ENCODE measurements at places on chromosomes 5 and 9.

- no peak for DNase-seq
Observed at GRCh38 chr9:117097761-117098160, 317.1 kb downstream of the ASTN2 start.

GRCh38 chr9:128145536-128145935 is 3.7 kb upstream of the LCN2 start:
- DNase-seq, result no peak

DNA sequence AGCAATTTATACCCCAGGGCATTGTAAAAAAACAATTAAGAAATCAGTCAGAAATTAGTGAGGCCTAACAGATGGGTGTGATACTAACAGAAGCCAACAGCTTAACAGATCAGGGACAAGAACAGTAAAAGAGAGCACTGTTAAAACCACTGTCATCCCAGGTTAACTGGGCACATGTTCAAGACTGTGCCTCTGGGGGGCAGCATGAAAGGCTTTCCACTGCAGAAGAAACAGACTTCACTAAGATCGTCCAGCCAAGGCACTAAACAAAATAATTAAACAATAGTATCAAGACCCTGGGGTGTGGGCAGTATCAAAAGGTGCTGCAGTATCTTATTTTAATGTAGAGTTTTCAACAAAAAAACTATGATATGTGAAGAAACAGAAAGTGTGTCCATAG is 43.5 kb downstream of the FBN2 start:
- DNase-seq, result peak; percentile 30

GRCh38 chr9:7467186-7467585 is 332.4 kb downstream of the DMAC1 start:
- DNase-seq, result no peak

DNA sequence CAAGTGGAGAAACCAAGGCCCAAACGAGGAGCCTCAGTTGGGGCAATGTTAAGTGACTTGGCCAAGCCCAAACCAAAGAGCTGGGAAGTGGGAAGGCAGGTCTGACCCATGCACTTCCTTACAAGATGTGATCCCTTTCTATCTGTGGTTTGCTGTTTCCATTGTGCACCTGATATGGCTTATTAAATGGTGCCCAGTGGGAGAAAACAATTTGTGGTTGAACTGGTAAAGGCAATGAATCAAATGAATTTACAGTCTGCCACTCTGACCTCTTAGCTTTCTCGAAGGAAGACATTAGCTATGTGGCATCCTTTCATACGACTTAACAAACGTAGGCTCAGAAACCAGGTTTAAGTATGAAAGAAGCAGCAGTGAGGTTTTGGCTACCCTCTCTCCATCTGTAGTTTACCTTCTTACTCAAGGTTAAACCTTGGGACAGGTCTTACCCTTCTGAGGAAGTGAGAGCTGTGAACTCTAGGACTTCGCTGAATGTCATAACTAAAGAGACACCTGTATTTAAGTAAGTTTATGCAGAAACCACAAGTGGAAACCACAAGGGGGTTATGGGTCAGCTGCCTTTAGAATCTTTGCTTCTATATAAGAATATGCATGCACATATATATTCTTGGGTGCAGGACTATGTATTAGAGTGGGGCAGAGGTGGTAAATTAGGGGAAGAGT is 100.5 kb upstream of the SPATA31D4 start:
- no peak for DNase-seq

- DNase-seq, result no peak
Observed at GRCh38 chr5:95449460-95449859, 58.3 kb downstream of the FAM81B start.

DNA sequence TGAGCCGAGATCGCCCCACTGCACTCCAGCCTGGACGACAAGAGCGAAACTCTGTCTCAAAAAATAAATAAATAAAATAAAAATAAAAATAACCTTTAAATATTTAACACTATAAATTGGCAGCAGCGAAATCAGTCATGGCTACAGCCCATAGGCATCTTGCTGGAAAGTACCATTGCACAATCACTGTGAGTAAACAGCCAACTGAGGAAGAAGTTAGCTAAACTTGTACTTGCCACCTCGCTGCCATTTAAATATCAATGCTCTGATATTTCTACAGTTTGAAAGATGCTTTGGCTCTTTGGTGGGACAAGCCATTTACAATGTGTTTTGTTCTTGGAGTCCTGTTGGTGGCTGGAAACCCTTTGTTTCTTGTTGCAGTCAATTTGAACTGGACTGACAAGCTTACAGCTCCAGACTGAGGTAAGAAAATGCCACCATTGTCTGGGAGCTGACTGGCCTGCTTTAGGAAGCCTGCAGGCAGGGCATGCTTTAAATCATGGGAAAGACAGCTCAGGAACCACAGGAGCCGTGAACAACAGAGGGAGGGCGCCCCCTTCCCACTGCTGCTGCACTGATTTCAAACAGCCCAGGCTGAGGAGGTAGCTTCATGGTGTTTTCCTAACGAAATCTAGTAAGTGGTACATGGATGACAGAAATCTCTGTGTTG is 322.8 kb upstream of the RFX3 start:
- DNase-seq, result no peak

DNA sequence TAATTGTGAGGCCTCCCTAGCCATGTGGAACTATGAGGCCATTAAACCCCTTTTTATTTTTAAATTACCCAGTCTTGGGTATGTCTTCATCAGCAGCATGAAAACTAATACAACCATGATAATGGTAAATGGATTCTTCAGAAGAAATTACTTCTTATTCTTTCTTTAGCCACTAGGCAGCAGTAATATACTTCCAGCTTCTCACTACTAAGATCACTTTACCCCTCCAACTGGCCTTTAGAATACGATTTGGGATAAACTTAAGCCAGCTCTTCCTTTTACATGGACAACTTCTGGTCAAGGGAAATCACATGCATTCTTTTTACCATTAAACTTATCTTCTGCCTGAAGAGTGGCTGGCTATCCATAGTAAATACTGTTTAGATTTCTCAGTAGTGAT is 355.4 kb downstream of the MAN2A1 start:
- DNase-seq, result peak; percentile 25

GRCh38 chr5:1235379-1235778 is 10.2 kb downstream of the SLC6A18 start:
- no peak for DNase-seq

DNA sequence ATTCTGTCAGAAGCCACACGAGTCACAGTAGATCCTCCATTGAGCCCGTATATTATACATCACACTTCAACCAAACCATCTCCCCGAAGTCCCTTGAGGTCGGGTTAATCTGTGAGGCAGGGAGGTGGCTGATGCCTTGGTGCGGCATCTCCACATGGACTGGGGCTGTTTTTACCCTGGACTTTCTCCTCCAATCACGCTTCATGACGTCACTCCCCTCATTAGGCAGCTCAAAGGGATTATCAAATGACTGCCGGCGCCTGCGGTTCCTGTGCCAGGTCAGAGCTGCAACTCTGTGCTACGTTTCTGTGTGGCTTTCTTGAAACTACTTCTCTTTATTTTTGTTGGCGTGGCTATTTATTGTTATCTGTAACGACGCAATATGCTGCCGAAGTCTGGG is 53.7 kb downstream of the TMOD1 start:
- DNase-seq, result no peak

- no peak for DNase-seq
Observed at GRCh38 chr5:36301858-36302603, at the start of gene RANBP3L. RANBP3L (minus strand) TSS chr5:36301902; CDS start chr5:36301416, 486 bp downstream.

DNA sequence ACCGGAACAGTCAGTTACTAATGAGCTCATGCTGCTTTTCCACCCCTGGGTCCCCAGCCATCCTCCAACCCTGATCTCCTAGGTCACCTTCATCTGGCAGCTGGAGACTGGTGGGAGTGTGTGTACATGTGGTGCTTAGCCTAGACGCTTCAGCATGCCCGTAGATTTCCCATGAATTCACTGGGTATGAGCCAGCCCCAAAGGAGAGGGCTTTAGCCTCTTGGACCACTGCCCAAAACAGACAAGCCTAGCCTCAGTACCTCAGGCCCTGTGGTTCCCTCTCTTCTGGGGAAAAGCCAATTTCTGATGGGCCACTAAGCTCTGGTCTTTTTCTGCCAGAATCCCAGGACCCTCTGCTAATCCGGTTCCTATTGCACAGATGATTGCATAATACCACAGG is 48.0 kb upstream of the ASTN2 start:
- no peak for DNase-seq

DNA sequence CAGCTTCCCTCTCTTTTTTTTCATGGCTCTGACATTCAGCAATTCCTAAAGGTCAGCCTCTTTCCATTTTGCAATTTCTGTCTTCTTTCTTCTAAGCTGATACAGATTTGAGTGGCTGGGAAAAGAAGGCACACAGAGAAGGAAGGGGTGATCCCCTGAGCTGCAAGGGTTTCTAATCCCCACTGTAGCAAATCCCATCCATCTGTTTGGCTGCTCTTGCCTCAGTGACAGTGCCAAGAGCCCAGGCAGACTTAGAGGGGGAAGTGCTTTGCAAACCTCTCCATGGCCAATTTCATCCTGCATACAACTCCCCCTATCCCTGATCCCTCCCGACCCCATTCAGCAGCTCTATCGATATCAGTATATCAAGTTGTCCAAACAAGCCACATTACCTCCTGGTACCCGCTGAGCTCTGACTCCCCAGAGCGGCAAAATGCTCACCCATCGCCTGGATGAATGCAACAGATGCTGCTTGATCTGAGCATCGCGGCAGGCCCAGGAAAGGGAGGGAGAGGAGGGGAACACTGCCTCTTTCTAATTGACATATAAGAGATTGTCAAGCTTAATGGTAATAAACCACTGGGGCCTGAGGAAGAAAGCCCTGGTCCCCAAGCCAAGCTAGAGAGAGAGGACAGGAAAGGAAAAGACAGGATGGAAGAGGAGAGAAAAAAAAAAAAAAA is 268.9 kb downstream of the ASTN2 start:
- DNase-seq, result no peak

GRCh38 chr9:98998441-98999151 is 54.9 kb downstream of the COL15A1 start:
- peak; percentile 15 for DNase-seq

GRCh38 chr5:117892360-117892759 is 1096.0 kb downstream of the DTWD2 start:
- no peak for DNase-seq

DNA sequence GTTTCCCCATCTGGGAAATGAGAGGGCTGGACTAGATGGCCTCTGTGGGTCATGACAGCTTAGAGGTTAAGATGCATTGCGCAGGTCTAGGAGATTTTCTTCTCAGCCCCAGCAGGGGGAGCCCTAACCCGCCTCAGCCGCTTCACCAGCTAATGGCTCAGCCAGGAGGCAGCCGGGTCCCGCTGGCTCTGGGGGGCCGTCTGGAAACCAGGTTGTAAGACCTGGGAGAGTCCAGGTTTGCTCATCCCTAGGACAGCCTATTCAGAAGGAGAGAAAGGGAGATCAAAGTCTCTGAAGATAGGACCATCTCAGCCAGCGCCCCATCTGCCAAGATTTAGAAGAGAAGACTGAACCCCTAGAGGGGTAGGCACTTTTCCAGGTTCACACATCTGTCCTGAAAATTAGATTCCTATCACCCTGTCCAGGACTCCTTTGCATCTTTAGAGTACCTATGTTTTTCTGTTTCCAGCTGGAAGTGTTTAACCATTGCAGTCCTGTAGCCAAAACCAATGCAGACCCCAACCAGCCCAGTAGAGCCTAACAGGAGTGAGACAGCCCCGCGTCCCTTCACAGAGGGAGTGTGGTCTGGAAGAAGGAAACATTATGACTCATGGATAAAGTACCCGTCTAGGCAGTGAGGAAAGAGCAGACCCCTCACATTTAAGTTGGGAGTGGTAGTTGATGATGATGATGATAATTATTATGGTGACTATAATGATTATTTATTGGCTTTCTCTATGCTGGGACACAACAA is 27.5 kb downstream of the SPARC start:
- peak; percentile 85 for DNase-seq

- no peak for DNase-seq
Observed at GRCh38 chr9:136055715-136056545, 39.2 kb downstream of the NACC2 start.

DNA sequence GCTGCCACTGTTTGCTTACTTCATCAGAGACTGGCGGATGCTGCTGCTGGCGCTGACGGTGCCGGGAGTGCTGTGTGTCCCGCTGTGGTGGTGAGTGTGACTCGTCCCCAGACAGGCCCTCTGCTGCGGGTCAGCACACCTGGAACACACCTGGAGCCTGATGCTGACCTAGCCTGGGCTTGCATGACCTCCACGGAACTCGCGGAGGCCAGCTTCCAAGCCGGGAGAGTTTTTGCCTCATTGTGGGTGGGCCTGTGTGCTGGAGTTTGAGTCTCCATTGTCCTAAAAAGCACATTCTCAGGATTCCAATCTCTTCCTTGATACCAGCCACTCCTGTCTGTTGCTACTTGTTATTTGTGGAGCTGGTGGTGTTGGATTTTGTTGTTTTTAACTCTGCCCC is 28.1 kb downstream of the SLC22A4 start:
- no peak for DNase-seq

- DNase-seq, result no peak
Observed at GRCh38 chr9:112789473-112789872, 38.9 kb downstream of the SNX30 start.

GRCh38 chr5:34803974-34804732 is 34.8 kb upstream of the TTC23L start:
- peak; percentile 39 for DNase-seq

GRCh38 chr9:134891053-134891452 is 10.4 kb downstream of the FCN2 start:
- no peak for DNase-seq

GRCh38 chr5:135027697-135028615 is 6.1 kb downstream of the PITX1 start:
- no peak for DNase-seq

- no peak for DNase-seq
Observed at GRCh38 chr5:39518516-39518915, 93.7 kb upstream of the DAB2 start.

- no peak for DNase-seq
Observed at GRCh38 chr5:120510098-120510637, 46.1 kb downstream of the PRR16 start.

DNA sequence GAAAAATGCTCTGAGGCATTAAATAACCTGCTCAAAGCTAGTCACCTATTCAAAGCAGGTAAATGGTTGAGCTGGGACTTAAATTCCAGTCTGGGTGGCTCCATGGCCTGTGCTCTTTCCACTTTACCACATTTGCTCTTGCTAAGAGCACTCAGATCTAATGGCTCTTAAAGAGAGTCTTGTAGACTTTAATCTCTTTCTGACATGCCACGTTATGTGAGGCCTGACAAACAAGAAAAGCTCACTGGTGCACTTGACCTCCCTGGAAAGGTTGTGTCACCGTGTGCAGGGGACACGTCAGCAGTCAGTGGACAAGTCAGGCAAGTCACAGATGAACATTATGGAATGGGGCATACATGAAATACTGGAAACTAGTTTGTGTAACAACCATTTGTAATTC is 129.9 kb upstream of the RPS23 start:
- no peak for DNase-seq

DNA sequence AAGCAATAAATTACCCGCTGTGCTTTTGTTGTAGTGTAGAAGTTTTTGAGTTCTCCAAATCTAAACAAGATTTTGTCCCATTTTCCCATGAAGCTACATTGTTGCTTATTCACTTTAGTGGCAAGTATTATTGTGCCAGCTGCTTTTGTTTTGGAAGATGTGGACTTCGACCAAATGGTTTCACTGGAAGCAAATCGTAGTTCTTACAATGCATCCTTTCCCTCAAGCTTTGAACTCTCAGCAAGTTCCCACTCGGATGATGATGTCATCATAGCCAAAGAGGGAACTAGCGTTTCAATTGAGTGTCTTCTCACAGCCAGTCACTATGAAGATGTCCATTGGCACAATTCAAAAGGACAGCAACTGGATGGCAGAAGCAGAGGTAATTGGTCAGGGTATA is 10.9 kb downstream of the MFAP3 start:
- DNase-seq, result no peak

- DNase-seq, result no peak
Observed at GRCh38 chr5:91194824-91195381, 188.2 kb downstream of the ARRDC3 start.
